Trophoblast cell (in vitro differentiated cells and primary cell): ENCODE measurements at places on chromosomes 7 and 10.

GRCh38 chr7:143012001-143012400, 14.9 kb downstream of the OR9A2 start:
- DNase-seq: no peak

DNA sequence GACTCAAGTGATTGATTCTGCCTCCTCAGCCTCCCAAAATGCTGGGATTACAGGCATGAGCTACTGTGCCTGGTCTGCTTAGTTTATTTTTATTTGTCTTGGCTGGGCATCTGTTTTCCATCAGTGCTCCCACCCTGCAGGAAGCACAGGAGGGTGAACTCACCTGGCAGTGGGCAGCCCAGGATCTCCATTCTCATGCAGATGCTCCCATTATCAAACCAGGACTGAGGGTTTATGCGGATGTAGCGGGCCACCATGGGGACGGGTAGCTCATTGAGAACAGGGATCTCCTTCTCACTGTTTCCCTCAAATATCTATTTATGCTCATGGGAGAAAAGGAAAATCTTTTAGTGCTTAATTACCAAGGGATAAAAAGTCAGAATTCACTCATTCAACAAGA, 93.8 kb downstream of the CPXM2 start:
- DNase-seq: no peak

DNA sequence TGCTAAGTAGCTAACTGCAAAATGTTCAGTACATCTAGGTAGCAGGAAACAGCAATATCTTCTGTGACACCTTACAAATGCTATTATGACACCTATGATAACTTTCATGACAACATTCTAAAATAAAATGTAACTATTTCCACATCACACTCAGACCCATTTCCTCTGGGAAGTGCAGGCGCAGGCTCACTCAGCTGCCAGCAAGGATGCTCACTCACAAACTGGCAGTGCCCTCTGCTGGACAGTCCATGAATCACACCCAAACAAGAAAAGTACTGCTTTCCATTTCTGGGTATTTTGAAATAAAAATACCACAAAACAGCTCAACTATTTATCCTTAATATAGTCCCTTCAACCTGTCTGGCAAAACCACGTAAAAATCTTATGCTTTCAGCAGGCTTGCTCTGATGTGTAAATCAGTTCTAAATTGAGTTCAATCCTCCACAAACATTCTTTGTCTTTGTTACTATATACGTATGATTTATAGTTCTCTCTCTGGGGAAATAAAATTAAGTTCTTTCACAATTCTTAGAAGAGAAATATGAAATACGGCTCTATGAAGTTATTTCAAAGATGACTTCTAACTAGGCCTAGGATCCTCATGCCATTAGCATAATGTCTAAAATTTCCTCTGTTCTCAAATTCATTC, 176.6 kb downstream of the PARD3 start:
- DNase-seq: peak; percentile 67

- no peak for DNase-seq
These were observed 168.9 kb downstream of the SNX10 start for GRCh38 chr7:26460351-26461085.

DNA sequence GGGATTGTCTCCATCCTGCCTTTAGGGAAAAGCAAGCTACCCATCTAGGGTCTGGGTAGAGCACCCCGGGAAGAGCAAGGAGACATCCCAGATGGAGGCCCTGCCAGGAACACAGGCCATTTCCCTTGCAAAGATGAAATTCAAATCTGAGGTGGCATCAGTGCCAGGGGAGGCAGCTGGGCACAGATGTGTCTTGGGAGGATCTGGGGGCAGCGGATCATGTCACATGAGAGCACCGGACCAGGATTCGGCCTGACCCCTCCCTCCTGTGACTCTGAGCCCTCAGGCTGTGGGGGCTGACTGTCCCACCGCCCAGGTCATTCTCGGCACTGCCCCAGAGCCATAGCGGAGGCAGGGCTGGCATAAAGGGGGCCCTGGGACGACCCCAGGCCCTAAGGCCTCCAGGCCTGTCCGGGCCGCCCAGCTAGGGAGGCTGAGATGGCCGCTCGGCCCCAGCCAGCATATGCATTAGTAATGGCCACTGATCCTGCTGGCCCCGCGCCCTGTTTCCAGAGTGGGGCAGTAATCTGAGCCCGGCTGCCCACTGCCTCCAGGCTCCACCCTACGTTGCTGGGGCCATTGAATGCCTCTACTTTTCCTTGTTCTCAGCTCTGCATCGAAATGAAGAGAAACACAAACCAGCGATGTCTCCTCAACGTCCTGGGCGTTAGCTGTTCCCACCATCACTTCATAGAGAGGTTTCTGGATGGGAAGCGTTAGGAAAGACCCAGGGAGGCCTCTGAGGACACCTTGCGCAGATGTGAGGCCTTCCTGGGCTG, 148.5 kb downstream of the UBE2H start:
- no peak for DNase-seq
